LoVo (cell line): ENCODE measurements at places on chromosomes 12 and 14.

DNA sequence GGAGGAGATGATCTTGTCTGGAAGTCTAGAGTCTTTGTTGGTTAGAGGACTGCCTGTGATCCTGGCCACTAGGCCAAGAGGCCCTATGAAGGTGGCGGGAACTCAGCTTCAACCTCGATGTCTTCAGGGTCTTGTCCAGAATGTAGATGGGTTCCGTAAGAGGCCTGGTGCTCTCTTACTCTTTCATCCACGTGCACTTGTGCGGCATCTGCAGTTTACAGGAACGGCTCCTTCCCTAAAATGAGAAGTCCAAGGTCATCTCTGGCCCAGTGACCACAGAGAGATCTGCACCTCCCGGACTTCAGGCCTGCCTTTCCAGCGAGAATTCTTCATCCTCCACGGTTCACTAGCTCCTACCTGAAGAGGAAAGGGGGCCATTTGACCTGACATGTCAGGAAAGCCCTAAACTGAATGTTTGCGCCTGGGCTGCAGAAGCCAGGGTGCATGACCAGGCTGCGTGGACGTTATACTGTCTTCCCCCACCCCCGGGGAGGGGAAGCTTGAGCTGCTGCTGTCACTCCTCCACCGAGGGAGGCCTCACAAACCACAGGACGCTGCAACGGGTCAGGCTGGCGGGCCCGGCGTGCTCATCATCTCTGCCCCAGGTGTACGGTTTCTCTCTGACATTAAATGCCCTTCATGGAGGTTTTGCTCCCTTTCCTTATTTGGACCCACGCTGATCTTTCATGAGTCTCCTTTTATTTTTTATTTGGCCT, 17.7 kb downstream of the WNT5B start:
- DNase-seq: no peak

DNA sequence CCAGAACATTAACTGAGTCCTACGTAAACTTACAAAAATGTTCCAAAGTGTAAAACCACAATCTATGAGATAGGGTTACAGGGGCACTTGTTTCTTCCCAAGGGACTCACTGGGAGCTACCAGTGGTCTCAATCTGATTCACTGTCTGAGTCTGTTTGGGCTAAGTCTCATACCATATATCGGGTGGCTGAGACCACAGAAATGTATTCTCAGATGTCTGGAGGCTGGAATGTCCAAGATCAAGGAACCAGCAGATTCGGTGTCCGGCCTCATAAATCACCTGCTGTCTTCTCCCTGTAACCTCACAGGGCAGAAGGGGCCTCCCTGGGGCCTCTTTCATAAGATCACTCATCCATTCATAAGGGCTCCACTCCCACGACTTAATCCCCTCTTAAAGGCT, 616.3 kb upstream of the TMEM132C start:
- DNase-seq: no peak

- no peak for DNase-seq
Measured at GRCh38 chr14:89588840-89589296, 171.8 kb upstream of the FOXN3 start.

GRCh38 chr12:89890161-89890560, 181.5 kb upstream of the ATP2B1 start:
- DNase-seq: no peak

GRCh38 chr12:50925342-50925651, 27.0 kb upstream of the HIGD1C start:
- DNase-seq: no peak

- no peak for DNase-seq
Measured at GRCh38 chr12:39617887-39618286, 1.7 kb downstream of the ABCD2 start.
